ENCODE measurements at places on chromosomes 4 and X. TPM values are rescaled to one million over a fixed set of nuclear protein-coding genes. Genes with fewer than 3 reads are reported as not detected.

The AMTN gene
- not detected for total RNA-seq

The EXOC1L gene
- total RNA-seq: not detected

The CXCL3 gene
- total RNA-seq: 2.0 TPM

DNA sequence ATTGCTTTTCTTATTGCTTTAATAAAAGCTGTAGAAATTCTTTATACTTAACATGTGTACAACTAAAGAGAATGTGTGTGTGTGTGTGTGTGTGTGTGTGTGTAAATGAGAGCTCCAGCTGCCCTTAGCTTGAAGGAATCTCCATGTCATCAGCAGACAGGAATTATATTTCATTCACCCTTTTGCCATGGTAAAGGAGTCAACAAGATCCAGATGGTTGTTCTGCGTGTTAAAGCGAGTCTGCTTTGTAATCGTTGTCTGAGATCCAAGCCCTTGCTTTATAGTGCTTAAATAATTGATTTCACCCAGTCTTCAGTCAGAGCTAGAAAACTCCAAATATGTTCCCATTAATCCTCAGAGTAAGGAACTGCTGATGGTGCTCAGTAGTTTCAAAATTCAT is 285.5 kb downstream of the PDGFC start:
- no peak for DNase-seq

DNA sequence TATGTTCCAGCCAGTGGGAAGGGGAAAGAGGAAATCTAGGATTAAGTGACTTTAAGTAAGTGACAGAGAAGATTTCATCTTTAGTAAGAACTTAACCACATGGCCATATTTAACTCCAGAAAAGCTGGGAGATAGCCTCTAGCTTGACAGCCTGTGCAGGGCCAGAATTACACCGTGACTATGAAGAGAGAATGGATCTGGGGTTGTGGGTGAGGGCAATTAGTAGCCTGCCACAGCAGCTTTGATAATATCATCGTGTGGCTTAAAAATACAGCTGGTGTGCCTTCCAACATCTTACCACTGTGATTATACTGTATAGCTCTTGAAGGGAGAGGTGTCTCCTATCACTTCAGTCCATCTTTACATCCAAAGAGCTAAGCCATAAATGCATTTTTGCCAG is 57.6 kb upstream of the TBC1D9 start:
- DNase-seq: no peak

The MAGEA4 gene
- not detected for total RNA-seq

DNA sequence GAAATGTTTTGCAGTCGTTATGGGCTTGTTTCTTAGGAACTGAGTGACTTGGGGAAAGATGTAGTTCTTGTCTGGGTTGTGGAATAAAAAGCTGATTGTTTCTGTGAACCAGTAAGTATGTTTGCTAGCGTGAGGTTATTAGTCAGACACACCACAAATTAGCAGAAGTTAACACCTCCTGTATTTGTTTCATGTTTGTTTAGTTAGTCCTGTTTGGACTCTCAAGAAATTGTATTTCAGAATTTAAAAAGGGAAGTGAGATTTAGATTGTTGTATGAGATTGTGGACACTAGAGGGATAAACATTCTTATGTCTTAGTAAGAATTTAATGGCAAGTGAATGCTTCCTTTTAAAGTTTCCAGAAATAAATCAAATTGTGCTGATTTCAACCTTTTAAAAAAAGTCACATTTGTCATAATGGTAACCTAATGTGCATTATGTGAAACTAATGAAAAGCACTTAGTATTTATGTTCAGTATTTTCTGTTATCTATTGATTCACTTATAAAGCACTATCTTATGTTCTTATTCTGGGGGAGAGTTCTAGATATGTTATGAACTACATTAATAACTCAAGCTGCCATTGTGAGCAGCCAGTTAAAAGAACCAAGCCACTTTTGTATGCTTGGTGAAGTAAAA is 25.6 kb downstream of the ATP10D start:
- no peak for DNase-seq

DNA sequence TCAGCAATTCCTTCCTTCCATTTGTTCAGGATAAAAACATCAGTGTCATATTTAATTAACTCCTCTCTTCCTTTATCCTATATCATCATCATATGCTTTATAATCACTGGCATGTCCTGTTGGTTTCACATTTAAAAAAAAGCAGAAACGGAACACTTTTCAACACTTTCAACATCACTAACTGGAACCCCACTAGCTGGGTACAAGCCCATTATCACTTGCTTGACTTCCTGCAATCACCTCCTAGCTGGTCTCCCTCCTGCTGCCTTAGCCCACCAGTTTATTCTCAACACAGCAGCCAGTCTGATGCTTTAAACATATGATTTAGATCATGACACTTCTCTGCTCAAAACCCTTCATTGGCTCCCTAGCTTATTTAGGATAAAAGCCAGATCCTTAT is 116.4 kb upstream of the LSM6 start:
- DNase-seq: no peak

GRCh38 chr4:177124349-177125064 is 185.2 kb upstream of the NEIL3 start:
- no peak for DNase-seq

DNA sequence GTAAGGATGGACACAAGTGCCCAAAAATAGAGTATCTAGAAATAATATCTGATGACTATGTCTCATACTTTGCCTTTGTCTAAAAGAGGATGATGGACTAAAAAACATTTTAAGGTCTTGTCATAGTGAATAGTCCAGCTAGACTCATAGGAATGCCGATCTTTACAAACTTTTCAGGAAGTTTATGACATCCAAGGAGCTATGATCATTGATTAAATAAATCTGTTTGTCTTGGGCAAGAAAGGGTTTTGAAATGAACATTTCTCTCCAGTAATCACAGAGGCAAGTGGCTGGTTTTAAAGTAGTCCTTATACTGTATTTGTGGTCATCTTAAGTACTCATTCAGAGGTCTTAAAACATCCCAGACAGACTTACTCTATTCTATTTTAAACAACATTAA is 109.8 kb downstream of the MAPK10 start:
- no peak for DNase-seq

- no peak for DNase-seq
Observed at GRCh38 chr4:38021751-38022150, 61.6 kb downstream of the PTTG2 start.

- no peak for DNase-seq
Observed at GRCh38 chr4:176150356-176150682, 45.1 kb downstream of the SPATA4 start.

GRCh38 chr4:150867148-150867547 is 147.9 kb downstream of the LRBA start:
- peak; percentile 91 for DNase-seq

The CLCN5 gene
- total RNA-seq: 8.7 TPM

DNA sequence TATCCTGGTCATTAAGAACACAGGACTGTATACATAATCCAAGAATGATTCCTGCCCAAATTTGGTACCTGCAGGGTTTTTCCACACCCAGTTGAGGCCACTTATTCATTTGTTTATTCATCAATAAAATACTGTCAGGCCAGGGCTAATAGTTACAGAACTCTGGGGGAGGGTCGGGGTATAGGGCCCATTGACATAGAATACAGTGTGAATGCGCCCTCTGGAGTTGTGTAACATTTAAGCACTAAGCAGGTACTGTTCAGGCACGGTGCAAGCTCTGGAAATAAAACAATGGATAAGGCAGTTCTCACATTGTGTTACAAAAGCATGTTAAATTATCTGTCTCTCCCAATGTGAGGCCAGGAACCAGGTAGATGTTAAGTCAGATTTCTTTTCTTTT is 30.8 kb upstream of the LRBA start:
- peak; percentile 58 for DNase-seq

The SPATA18 gene
- 7.2 TPM for total RNA-seq

All from neural progenitor cell (in vitro differentiated cells).